ENCODE measurements at places on chromosomes 7 and 10.

- no peak for DNase-seq
Measured at GRCh38 chr10:85603151-85603940, 763.2 kb downstream of the GRID1 start.

- DNase-seq = no peak
Measured at GRCh38 chr10:19895500-19895899, 79.3 kb downstream of the PLXDC2 start.

- DNase-seq = no peak
Measured at GRCh38 chr10:75825661-75826060, 394.2 kb downstream of the LRMDA start.

- no peak for DNase-seq
Measured at GRCh38 chr7:69398986-69399385, 199.3 kb upstream of the AUTS2 start.

GRCh38 chr7:113890331-113891030 is 28.3 kb downstream of the PPP1R3A start:
- DNase-seq = no peak

- no peak for DNase-seq
Measured at GRCh38 chr7:109967406-109967805, 1123.5 kb upstream of the LRRN3 start.

DNA sequence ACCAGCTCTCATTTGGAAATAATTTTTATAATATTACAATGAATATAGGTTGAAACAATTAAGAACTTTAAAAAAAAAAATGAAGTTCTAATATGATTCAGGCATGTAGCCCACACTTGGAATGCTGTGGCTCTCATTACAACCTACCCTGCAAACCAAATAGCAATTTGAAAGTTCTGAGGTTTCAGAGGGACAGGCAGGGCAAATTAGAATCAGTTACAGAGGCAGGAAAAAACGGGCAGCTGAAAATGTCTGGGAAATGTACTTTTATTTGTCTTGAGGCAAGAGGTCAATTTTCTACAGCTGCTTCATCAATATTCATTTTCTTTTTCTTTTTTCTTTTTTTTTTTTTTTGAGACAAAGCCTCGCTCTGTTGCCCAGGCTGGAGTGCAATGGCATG is 95.3 kb downstream of the PIP4K2A start:
- DNase-seq = no peak

GRCh38 chr10:21894648-21895342 is 108.7 kb downstream of the DNAJC1 start:
- no peak for DNase-seq

GRCh38 chr10:33818343-33818742 is 483.9 kb upstream of the NRP1 start:
- DNase-seq = no peak

GRCh38 chr7:34109936-34110780 is 204.8 kb downstream of the BMPER start:
- DNase-seq = no peak

GRCh38 chr10:97080051-97080776 is 105.5 kb downstream of the SLIT1 start:
- DNase-seq = no peak

DNA sequence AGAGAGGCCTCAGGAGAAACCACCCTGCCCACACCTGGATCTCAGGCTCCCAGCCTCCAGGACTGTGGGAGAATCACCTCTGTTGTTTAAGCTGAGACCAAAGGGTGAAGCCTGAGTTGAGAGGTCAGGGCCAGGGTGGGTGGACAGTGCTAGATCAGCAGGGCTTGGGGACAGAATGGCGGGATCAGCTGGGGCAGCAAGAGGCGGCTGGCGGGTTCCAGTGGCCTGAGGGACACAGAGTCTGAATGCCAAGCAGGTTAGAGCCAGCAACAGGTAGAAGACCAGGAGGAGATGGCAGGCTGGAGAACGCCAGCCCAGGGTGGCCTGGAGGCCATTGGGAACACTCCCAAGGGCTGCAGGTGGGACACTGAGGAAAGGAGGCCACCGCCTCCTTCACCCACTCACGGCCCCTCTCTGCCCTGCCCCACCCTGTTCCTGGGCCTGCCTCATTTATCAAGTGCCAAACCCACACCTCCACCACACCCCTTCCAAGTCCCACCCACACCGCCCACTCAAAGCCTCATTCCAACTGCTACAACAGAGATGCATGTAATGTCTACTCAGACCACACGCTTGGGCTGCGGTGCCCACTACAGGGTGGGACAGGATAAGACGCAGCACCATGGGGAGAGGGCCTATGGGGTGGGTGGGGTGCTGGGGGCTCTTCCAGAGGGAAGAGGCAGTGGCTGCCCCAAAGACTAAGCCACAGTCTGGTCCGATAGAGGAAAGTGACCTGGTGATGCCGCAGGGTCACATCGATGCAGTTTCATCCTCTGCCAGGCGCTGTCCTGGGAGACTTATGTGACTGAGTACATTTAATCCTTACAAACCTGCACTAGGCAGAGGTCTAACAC is 173.9 kb downstream of the TNS3 start:
- no peak for DNase-seq

DNA sequence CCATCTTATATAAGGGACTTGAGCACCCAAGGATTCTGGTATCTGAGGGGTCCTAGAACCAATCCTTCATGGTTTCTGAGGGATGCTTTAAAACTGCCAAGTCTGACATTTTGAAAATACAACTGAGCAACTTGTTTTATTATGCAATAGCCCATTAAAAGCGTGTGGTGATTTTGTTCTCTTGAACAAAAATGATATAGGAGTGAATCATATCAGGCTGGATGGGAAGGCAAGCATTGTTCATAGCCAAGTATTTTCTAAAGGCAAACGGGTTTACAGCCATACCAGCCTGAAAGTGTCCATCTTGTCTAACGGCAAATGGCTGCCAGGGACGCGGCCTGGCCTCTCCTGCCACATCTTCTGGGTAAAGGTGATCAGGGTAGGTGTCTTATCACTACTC is 23.4 kb downstream of the RPP38 start:
- DNase-seq = no peak

DNA sequence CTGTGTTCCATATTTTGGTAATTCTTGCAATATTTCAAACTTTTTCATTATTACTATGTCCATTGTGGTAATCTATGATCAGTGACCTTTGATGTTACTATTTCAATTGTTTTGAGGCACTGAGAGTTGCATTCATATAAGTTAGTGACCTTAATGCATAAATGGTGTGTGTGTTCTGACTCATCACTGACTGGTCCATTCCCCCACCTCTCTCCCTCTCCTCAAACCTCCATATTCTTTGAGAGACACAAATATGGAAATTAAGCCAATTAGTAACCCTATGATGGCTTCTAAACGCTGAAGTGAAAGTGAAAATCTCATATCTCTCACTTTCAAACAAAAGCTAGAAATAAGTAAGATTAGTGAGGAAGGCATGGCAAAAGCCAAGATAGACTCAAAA is 739.6 kb downstream of the CCSER2 start:
- no peak for DNase-seq

DNA sequence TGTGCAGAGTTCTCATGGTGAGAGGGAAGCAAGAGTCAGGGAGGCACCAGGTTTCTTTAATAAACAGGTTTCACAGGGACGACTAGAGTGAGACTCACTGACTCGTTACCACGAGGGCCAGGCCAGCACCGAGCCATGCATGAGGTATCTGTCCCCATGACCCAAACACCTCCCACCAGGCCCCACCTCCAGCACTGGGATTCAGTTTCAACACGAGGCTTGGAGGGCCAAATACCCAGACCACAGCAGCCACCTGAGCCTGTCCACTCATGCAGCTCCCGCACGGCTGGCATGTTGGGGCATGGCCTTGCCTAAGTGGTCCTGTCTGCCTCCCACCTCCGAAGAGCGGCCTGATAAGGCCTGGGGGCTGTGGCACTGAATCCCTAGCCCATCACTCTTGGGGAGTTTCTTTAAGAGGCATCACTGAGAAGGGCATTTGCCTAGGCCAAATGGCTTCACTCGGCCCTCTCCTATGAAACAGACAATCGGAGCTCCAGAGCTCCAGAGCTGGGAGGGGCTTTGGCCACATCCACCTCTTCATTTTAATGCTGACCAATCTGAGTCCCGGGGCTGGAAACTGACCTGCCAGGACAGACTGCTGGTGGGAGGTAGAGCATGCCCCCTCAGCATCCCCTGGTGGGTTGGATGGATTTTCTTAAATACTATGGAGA is 157.8 kb downstream of the DNAJB6 start:
- DNase-seq = no peak

Data from GDM1 (cell line).